ENCODE measurements at places on chromosomes 7 and 10.

GRCh38 chr10:61821153-61821552 lies 80.3 kb upstream of the ARID5B start:
- no peak for DNase-seq

GRCh38 chr7:14368285-14368684 lies 378.8 kb upstream of the ETV1 start:
- DNase-seq, result no peak

- DNase-seq, result peak; percentile 83
These were observed 59.2 kb downstream of the CDHR3 start for GRCh38 chr7:106022193-106022821.

DNA sequence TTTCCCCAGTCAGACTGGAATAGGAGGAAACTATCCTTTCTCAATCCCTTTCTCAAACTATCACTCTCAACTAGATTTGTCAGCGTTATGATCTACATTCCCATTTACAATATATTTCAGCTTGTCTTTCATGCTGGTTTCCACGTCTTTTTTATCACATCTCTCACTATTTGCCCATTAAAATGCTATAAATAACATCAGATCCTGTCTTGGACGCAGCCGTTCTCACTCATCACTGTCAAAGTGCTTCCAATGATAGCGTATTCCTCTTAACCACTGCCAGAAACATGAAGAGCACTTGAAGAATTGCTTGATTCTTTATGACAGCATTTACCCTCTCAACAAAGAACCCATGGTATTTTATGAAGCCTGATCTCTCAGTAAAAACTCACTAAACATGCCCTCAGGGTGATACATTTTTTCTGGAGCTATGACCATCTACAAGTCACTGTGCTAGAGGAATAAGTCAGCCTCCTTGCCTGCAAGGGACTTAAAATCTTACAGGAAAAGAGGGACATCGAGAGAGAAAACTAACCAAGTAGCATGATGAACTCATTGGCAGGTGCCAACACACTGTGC lies 205.6 kb upstream of the PFKP start:
- DNase-seq, result no peak

- no peak for DNase-seq
These were observed 5.4 kb upstream of the FZD9 start for GRCh38 chr7:73427902-73428787.

GRCh38 chr7:20038676-20039075 lies 178.5 kb downstream of the MACC1 start:
- DNase-seq, result no peak

- DNase-seq, result no peak
These were observed 142.0 kb upstream of the PRKCQ start for GRCh38 chr10:6721964-6722615.

GRCh38 chr7:94666879-94667587 lies 11.1 kb upstream of the SGCE start:
- no peak for DNase-seq

GRCh38 chr7:157807510-157807909 lies 470.7 kb downstream of the DNAJB6 start:
- DNase-seq, result no peak

- DNase-seq, result no peak
These were observed 167.2 kb downstream of the CALN1 start for GRCh38 chr7:72244826-72245398.

GRCh38 chr10:72030762-72031543 lies 57.4 kb downstream of the SPOCK2 start:
- no peak for DNase-seq

GRCh38 chr7:7505915-7506314 lies 29.8 kb downstream of the COL28A1 start:
- no peak for DNase-seq

DNA sequence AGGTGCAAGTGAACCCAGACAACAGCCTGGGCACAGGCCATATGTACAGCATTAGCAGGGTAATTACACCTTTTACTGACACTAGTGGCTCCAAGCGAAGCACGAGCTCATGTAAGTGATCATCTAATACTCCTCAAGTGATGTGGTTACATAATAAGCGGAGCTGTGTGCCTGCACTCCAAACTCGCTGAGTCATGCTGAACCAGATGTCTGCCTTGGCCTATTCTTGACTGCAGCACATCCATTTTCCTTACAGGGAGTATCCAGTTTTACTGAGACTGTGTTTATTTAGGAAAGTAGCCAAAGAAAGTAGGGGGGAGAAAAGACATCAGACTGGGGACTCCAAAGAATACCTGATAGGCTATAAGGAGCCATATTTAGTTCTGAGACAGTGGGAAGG lies 90.1 kb downstream of the GRM3 start:
- no peak for DNase-seq

- DNase-seq, result no peak
These were observed 18.8 kb downstream of the DNAJC2 start for GRCh38 chr7:103325744-103326143.

DNA sequence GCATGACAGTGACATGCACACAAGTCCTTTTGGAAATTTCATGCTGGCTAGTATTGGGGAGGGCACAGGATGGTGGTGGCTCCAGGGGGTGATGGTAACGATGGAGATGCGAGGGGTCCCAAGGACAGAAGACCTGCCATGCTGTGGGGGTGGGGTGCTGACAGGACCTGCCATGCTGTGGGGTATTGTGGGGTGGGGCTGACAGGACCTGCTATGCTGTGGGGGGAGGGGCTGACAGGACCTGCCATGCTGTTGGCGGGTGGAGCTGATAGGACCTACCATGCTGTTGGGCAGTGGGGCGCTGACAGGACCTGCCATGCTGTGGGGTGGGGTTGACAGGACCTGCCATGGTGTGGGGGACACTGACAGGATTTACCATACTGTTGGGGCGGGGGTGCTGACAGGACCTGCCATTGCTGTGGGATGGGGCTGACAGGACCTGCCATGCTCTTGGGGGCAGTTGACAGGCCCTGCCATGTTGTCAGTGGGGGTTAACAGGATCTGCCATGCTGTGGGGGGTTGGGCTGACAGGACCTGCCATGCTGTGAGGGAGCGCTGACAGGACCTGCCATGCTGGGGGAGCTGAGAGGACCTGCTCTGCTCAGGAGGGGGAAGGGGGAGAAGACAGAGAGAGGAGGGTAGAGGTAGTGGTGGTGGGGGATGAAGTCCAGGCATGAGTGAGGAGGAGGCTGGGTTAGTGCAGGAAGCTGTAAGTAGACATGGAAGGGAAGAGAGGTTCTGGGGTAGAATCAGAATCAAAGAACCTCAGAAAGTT lies 36.2 kb upstream of the RET start:
- DNase-seq, result no peak

GRCh38 chr7:33986951-33987947 lies 81.9 kb downstream of the BMPER start:
- DNase-seq, result no peak

GRCh38 chr10:27861781-27862180 lies 116.2 kb upstream of the MKX start:
- DNase-seq, result no peak

DNA sequence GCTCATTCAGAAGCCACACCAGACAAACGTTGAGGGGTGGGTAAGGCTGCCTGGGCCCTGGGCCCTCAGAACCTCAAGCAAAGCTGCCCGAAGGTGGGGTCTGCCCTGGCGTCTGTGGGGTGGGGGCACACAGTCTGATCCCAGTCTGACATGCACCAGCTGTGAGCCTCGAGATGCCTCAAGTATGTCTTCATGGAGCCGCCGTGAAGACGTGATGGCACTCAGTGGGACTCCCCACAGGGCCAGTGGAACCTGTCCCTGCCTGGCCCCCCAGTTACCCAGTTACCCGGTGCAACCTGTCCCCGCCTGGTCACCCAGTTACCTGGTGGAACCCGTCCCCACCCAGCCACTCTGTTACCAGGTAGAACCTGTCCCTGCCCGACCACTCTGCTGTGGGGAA lies 351.2 kb downstream of the PTPRN2 start:
- no peak for DNase-seq

DNA sequence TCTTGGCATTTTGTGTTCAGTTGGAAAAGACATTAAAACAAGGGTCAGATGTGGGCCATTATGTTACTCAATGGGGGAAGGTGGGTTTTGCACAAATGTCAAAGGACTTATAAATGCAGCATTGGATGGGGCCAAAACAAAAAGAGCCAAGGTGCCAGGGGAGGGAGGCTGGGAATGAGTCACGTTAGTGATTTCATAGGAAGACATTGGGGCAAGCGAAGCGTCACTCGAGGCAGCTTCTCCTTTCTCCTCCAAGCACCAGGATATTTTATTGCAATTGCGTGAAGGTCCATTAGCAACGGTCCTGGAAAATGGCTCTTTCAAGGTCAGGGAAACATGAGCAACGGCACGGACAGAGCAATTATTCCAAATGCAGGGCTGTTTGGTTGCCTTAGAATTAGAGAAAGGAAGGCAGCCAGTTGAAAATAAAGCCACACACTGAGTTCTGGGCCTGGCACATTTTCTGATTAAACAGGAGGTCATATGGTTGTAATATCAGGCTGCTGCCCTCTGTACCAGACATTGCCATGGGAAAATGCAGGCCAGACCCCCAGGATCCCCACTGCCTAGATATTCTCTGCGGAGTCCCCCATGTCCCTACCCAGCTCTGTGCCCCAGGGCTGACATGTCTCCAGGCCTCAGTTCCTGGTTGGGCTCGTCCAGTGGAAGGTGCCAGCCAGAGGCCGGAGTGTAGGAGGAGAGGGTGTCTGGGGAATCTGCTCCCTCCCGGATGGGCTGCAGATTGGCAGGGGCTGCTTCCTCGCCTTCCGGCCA lies 63.3 kb upstream of the NANOS1 start:
- no peak for DNase-seq

- DNase-seq, result no peak
These were observed 38.3 kb downstream of the WIPF3 start for GRCh38 chr7:29844559-29844958.
